ENCODE measurements at places on chromosomes 5 and 9.

- DNase-seq = no peak
These were observed 39.1 kb upstream of the SPATA31C2 start for GRCh38 chr9:88177371-88177770.

DNA sequence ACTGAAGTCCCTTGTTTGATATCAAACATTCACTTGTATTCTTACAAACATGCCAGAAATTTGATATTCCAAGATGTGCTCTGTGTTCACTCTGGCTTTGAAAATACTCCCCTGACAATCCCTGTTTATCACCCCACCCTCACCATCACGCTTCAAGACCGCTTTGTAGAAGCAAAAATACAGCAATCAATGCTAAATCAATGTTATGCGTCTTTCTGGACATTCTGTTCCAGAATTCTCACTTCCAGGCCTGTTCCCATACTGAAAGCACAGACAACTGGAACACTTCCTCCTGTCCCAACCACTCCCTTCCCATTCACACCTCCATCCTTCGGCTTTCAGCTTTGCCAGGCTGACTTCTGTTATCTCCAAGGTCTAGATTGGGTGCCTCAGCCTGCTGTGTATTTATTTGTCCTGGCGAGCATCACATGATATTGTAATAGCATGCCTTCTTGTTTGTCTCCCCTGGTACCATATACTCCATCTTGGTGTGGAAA, 72.8 kb downstream of the SNCAIP start:
- DNase-seq = no peak

DNA sequence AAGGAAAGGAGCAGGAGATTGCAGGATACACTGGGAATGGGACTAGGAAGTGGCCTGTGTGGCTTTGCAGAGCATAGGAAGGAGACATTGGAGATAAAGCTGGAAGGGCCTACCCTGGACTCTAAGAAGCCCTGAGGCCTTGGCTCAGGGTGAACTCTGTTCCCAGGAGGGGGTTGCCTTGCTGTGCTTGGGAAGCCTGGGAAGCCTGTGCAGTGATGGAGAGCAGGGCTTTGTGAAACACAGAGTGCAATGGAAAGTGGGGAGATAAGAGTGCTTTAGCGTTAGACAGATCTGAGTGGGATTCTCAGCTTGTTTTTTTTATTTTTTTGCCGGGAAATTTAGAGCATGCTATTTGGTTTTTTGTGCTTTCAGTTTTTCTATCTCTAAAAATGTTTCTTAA, 437.8 kb downstream of the KDM4C start:
- no peak for DNase-seq

DNA sequence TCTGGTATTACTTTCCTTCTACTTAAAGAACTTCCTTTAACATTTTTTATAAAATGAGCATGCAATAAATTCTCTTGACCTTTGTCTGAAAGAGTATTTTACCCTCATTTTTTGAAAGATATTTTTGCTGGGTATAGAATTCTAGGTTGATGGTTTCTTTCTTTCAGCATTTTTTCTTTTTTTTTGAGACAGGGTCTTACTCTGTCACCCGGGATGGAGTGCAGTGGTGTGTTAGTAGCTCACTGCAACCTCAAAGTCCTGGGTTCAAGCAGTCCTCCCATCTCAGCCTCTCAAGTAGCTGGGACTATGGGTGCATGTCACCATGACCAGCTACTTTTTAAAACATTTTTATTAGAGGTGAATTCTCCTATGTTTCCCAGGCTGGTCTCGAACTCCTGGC, 10.7 kb upstream of the TSC1 start:
- no peak for DNase-seq

- no peak for DNase-seq
These were observed 285.9 kb downstream of the ARHGEF28 start for GRCh38 chr5:73911761-73912393.

DNA sequence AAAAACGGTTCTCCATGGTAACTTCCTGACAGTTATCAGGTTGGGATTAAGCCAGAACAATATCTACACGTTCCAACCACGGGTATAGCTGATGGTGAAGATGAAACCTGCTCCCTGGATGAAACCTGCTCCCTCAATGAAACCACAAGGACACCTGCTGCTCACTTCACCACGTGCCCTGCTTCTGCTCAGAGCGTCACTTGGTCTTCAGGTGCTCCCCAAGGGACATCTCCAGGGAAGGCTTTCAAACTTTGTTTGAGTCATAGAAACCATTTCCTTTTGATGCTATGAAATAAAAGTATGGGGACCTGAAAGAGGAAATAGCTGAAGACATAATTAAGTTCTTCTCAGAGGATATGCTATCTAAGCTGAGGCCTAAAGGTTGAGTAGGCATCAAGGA, 242.4 kb downstream of the MED10 start:
- DNase-seq = no peak

DNA sequence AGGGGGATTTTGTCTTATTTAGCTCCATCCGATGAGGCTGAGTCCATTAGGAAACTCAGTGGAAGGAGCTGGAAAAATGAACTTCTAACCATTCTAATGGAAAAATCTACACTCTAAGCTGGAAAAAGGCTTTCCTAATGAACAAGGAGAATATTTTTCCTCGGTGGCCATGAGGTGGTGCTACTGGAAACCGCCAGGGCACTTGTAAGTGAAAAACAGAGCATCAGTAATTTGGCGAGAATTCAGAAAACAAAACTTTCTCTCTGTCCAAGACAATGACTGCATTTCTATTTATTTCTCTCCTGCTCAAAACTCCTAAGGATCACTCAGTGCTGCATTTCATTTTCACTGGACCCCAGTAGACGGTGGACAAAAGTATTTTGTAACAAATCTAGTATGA, 237.6 kb downstream of the TENT4A start:
- DNase-seq = no peak

GRCh38 chr9:34400275-34400674, 23.6 kb upstream of the MYORG start:
- no peak for DNase-seq
